Adrenal gland (tissue), 19 donors: ENCODE measurements at places on chromosomes 12 and 14. TPM values are rescaled to one million over a fixed set of nuclear protein-coding genes. Genes with fewer than 3 reads are reported as not detected.

DNA sequence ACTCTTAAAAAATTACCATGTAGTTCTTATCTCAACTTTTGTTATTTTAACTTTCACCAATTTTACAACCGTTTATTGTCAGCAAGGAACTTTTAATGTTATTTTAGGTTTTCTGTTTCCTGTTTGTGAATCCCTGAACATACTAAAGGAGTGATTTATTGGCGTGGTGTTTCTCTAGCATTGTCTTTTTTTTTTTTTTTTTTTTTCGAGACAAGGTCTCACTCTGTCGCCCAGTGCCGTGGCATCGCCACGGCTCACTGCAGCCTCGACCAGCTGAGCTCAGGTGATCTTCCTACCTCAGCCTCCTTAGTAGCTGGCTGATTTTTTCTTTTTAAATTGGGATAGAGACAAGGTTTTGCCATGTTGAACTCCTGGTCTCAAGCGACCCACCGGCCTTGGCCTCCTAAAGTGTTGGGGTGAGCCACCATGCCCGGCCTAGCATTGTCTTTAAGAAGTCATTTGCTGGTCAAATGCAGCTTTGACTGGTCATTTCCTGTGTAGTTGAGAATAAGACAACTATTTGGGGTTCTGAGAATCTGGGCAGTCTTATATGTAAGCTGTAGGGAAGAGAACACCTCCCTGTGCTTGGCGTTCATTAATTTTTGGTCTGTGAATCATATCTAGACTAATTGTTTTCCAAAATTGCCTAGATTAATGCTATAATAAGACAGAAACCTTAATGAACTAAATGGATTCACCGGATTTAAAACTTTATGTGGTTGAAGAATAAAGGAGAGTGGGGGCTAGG lies 2.1 kb downstream of the WASHC4 start:
- no peaks in the 10 kb centered on the region for H3K27me3 ChIP-seq
- H3K36me3 ChIP-seq = no peaks in the 10 kb centered on the region
- H3K4me3 ChIP-seq = no peak overlapping the region
- peak; percentile 26 for DNase-seq
- peaks cover 22% of the 10 kb centered on the region for H3K4me1 ChIP-seq

GRCh38 chr12:105862163-105862821 lies 276.5 kb downstream of the NUAK1 start:
- no peaks in the 10 kb centered on the region for H3K36me3 ChIP-seq
- no peak overlapping the region for H3K4me3 ChIP-seq
- no peak for DNase-seq
- no peaks in the 10 kb centered on the region for H3K27me3 ChIP-seq

GRCh38 chr12:124445121-124445718 lies 122.2 kb downstream of the NCOR2 start:
- no peak overlapping the region for H3K4me3 ChIP-seq
- H3K36me3 ChIP-seq = peaks cover 34% of the 10 kb centered on the region
- no peak overlapping the region for H3K27ac ChIP-seq
- DNase-seq = no peak
- H3K27me3 ChIP-seq = no peaks in the 10 kb centered on the region

DNA sequence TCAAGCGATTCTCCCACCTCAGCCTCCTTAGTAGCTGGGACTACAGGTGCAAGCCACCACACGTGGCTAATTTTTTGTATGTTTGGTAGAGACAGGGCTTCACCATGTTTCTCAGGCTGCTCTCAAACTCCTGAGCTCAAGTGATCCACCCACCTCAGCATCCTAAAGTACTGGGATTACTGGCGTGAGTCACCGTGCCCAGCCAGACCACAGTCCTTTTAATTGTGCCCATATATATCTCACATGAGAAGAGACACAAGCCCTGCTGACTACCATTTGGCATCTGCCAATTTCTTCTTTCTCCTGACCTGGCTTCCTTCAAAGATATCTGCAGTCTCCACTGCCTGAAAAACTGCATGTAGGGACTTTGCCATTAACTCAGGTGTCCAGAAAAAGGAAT lies 142.5 kb downstream of the DPY19L2 start:
- DNase-seq = no peak
- no peak overlapping the region for H3K27ac ChIP-seq
- no peaks in the 10 kb centered on the region for H3K4me1 ChIP-seq
- H3K27me3 ChIP-seq = no peaks in the 10 kb centered on the region
- no peaks in the 10 kb centered on the region for H3K36me3 ChIP-seq

DNA sequence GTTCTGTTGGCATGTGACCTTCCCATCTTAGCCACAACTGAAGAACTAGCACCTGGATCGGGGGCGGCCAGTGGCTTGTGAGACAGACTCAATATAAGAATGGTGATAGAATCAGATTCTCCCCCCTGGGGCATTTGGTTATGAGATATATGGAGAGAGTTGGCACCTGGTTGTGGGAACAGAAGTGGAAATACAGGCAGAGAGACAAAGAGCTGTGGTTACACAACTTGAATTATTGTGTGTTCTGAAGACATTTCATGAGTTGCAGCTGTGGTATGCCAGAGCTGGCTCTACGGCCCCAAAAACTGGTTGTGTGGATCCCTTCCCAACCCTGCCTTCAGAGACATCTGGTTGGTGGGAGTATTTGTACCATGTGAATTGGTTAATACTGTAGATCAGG lies 2.9 kb upstream of the MSRB3 start:
- no peak for DNase-seq
- H3K36me3 ChIP-seq = no peaks in the 10 kb centered on the region
- H3K4me1 ChIP-seq = peaks cover 16% of the 10 kb centered on the region
- H3K4me3 ChIP-seq = no peak overlapping the region
- H3K27me3 ChIP-seq = no peaks in the 10 kb centered on the region

- no peak overlapping the region for H3K4me3 ChIP-seq
- H3K36me3 ChIP-seq = no peaks in the 10 kb centered on the region
- no peaks in the 10 kb centered on the region for H3K27me3 ChIP-seq
- no peaks in the 10 kb centered on the region for H3K4me1 ChIP-seq
Measured at GRCh38 chr14:64755781-64756221, 51.6 kb downstream of the PLEKHG3 start.

DNA sequence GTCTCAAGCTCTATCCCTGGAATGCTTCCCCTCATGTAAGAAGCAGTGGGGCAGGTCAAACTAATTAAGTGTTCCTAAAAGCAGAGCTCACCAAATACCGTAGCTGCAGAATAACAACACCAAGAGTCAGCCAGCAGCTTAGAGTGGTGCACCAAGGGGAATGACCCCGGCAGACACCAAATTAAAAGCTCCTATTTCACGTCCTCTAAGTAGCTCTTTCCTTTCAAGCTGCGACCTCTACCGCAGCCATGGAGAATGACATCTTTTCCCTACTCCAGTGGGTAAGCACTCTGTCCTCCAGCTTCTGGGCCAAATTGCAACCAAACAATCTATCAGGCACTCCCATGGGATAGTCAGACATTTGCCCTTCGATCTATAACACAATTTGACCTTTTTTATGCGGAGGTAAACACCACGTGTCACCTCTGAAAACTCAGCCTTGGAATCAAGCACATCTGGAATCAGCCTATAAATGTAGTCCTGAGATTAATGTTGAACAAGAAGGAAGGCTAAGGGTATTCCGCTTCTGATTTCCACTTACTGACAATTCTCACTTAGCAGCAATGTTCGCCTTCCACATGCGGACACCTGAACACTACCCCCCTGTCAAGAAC lies 67.6 kb upstream of the CDKN3 start:
- H3K36me3 ChIP-seq = no peaks in the 10 kb centered on the region
- H3K27me3 ChIP-seq = no peaks in the 10 kb centered on the region
- H3K27ac ChIP-seq = no peak overlapping the region
- peak; percentile 72 for DNase-seq

- H3K36me3 ChIP-seq = peaks cover 42% of the 10 kb centered on the region
- H3K4me3 ChIP-seq = peak overlapping the region; percentile 97
- peak overlapping the region; percentile 95 for H3K27ac ChIP-seq
- DNase-seq = peak; percentile 37
- H3K27me3 ChIP-seq = no peaks in the 10 kb centered on the region
Measured at GRCh38 chr12:130872179-130873096, 572 bp downstream of the RAN start.

DNA sequence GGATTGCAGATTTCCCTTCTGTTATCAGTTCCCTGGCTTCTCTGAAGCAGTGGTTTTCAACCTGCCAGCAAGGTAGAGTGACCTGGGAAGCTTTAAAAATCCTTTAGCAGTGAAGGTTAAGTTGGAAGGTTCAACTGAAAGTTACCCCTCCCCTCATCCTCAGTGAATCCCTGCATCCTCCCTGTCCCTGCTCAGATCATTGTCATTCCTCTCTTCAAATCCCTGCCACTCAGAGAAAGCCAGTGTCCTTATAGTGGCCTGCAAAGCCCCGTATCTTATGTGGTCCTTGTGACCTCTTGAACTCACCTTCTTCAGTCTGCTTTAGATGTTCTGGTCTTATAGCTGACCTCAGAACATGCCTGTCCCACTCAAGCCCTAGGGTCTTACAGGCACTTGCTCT lies 53.6 kb downstream of the PPM1A start:
- H3K36me3 ChIP-seq = no peaks in the 10 kb centered on the region
- no peak overlapping the region for H3K27ac ChIP-seq
- H3K4me1 ChIP-seq = no peaks in the 10 kb centered on the region

DNA sequence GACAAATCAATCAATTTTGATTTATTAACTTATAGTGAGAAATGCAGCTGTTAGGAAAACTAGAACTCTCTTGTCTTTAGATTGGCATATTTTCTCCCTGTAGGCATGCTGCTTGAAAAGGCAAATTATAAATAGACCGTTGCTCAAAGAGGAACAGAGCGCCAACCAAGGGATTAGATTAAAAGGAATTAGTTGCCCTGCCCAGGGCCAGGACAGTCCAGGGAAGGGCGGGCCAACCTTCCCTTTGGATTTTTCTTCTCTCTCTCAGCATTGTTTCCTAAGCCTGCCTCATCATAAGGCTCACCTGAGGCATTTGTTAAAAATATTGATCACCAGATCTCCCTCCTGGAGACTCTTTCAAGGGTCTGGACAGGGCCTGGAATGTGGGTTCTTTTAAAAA lies 8.6 kb downstream of the CIPC start:
- peaks cover 31% of the 10 kb centered on the region for H3K36me3 ChIP-seq
- H3K27me3 ChIP-seq = no peaks in the 10 kb centered on the region
- no peak overlapping the region for H3K4me3 ChIP-seq
- H3K27ac ChIP-seq = no peak overlapping the region

DNA sequence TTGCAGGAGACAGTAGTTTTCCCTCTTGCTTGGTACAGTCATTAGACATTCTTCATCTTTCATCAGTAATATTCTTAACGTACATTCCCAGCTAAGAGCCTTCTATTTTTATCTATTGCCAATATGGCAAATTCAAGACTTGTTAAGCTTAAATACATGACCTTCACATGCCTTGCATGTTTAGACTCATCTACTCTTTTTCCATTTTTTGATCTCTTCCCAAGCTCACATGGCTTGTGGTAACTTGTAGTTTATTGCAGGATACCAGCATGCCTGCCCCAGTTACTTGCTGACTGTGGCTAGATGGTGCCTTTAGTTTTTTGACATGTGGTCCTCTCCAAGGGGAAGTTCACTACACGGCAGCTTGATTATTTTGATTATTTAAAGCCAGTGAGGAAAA lies 729.0 kb downstream of the SLC6A15 start:
- H3K4me3 ChIP-seq = no peak overlapping the region
- no peak overlapping the region for H3K27ac ChIP-seq
- no peaks in the 10 kb centered on the region for H3K27me3 ChIP-seq
- H3K36me3 ChIP-seq = no peaks in the 10 kb centered on the region
- no peak for DNase-seq

- no peaks in the 10 kb centered on the region for H3K4me1 ChIP-seq
- no peak overlapping the region for H3K4me3 ChIP-seq
- no peak overlapping the region for H3K27ac ChIP-seq
- no peaks in the 10 kb centered on the region for H3K36me3 ChIP-seq
- H3K27me3 ChIP-seq = no peaks in the 10 kb centered on the region
Measured at GRCh38 chr12:51381226-51382079, 9.8 kb downstream of the GALNT6 start.

GRCh38 chr14:69708049-69708448 lies 58.9 kb upstream of the SRSF5 start:
- peaks cover 53% of the 10 kb centered on the region for H3K4me1 ChIP-seq
- no peaks in the 10 kb centered on the region for H3K27me3 ChIP-seq

DNA sequence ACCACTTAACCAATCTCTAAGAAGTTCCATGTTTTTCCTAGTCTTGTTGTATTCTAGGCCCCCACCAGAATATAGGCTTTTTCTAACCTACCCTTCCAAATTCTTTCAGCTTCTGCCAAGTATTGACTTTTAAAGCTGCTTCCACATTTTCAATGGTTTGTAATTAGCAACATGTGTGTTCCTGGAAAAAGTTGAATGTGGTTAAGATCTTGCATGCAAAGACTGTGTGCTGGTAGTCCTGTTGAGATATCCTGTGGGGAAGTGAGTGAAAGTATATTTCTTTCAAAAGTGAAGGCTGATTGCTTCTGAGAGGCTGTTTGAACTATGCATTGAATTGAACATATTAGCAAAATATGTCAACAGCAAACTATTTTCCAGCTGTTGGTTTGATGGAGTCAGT lies 646 bp upstream of the OR6C4 start:
- H3K4me3 ChIP-seq = no peak overlapping the region
- H3K27me3 ChIP-seq = no peaks in the 10 kb centered on the region
- no peaks in the 10 kb centered on the region for H3K4me1 ChIP-seq
- no peak for DNase-seq

GRCh38 chr12:22322091-22322490 lies 12.4 kb downstream of the ST8SIA1 start:
- H3K27me3 ChIP-seq = no peaks in the 10 kb centered on the region
- no peak overlapping the region for H3K4me3 ChIP-seq
- no peak for DNase-seq
- no peaks in the 10 kb centered on the region for H3K4me1 ChIP-seq
- no peaks in the 10 kb centered on the region for H3K36me3 ChIP-seq

GRCh38 chr12:101086490-101087135 lies 123.4 kb downstream of the SLC5A8 start:
- H3K27me3 ChIP-seq = no peaks in the 10 kb centered on the region
- no peaks in the 10 kb centered on the region for H3K36me3 ChIP-seq
- H3K27ac ChIP-seq = no peak overlapping the region

GRCh38 chr12:95202691-95203486 lies 14.4 kb downstream of the FGD6 start:
- no peaks in the 10 kb centered on the region for H3K36me3 ChIP-seq
- no peak for DNase-seq
- H3K4me1 ChIP-seq = peaks cover 62% of the 10 kb centered on the region

DNA sequence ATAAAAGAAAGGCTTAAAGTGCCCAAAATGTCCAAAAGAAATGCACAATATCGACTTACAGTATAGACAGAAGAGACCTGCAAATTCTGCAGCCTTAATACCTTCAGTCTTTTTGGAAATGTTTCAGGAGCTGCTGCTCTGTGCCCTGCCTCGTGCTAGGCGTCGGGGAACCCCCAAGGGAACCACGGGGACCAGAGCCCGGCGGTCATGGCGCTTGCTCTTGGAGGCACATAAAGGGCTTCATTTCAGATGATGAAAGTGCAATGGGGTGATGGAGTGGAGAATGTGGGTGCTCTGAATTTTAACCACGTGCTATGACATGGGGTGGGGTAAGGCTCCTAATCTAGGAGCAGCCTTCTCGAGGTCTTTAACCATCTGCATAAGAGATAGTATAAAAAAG lies 14.8 kb upstream of the AACS start:
- no peak overlapping the region for H3K4me3 ChIP-seq
- DNase-seq = no peak
- H3K36me3 ChIP-seq = no peaks in the 10 kb centered on the region
- no peak overlapping the region for H3K27ac ChIP-seq
- H3K27me3 ChIP-seq = no peaks in the 10 kb centered on the region

CELA1 gene
- total RNA-seq = 0.28 TPM

PTPRQ gene
- not detected for total RNA-seq

C14orf180 gene
- total RNA-seq = 17.8 TPM
